ENCODE measurements at places on chromosomes 3 and 15.

- no peaks in the 10 kb centered on the region for H3K27me3 ChIP-seq
- no peak for ATAC-seq
- H3K36me3 ChIP-seq: no peaks in the 10 kb centered on the region
- H3K4me1 ChIP-seq: no peaks in the 10 kb centered on the region
- H3K4me3 ChIP-seq: no peak overlapping the region
Observed at GRCh38 chr3:161950318-161950868, 453.8 kb downstream of the OTOL1 start.

DNA sequence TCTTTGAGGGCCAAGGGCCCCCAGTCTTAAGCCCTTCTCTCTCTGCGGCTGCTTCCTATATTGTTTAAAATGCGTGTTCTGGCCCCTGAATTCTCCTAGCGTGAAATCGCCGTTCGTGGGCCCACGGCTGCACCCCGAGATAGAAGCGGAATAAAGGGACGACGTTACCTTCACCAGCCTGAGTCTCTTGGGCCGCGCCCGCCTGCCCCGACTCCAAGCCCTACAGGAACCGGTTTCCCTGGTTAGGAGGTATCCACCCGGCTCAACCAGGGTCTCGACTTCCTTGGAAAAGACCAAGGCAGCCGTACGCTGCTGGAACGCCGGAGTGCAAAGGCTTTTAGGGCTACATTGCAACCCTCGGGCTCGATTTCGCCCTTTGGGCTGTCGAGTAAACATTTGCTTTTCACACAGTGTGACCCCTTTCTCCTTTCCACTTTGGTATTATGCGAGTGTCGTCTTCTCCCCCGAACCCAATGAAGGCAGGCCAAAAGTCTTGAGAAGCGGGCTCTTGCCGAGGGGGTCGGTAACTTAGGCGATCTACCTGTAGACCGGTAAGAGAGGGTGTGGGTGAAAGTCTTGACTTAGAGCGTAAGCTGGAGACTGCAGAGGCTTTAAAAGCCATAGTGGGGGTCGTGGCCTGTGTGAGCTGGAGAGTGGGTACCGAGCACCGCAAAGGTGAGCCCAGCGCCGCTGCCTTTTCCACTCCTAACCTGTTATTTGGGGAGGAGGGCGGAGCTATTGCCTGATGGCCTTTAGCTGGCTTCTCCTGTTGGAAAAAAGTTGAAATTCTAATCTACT is 2.0 kb downstream of the TRIM71 start:
- H3K36me3 ChIP-seq: no peaks in the 10 kb centered on the region
- ATAC-seq: no peak
- H3K4me3 ChIP-seq: no peak overlapping the region
- peaks cover 93% of the 10 kb centered on the region for H3K27me3 ChIP-seq
- H3K27ac ChIP-seq: no peak overlapping the region
- H3K4me1 ChIP-seq: peaks cover 36% of the 10 kb centered on the region

DNA sequence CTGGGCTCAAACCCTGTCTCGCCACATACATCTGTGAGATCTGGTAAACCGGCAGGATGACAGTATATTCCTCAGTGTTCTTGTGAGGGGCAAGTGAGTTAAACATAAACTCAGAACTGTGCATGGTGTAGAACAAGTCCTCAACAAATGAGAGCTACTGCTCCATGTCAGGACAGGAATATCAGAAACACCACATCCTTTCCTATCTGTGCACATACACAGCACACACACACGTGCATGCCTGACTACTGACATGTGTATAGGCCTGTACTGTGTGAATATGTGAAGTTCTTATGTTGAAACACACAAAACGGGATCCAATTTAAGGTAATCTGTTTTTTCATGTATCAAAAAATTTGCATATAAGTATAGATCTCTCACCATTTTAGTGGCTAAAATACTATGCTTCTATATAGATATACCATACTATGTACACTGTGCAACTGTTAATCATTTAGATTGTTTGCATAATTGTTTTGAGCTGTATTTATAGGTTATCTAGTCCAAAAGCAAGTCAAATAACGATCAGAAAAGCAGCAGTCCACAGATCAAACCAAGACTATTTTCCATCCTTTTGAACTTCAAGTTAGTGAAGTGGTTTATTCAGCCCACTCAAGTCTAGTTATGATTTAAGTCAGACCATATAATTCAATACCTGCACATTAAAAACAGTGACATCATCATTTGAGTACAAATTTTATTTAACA is 44.8 kb downstream of the CCR4 start:
- no peaks in the 10 kb centered on the region for H3K4me1 ChIP-seq
- H3K27me3 ChIP-seq: no peaks in the 10 kb centered on the region
- H3K36me3 ChIP-seq: no peaks in the 10 kb centered on the region
- no peak overlapping the region for H3K27ac ChIP-seq
- no peak overlapping the region for H3K4me3 ChIP-seq

- no peak overlapping the region for H3K4me3 ChIP-seq
- no peak for ATAC-seq
- no peak overlapping the region for H3K27ac ChIP-seq
- H3K4me1 ChIP-seq: no peaks in the 10 kb centered on the region
Observed at GRCh38 chr3:25547103-25547502, 117.6 kb downstream of the TOP2B start.

- no peak overlapping the region for H3K4me3 ChIP-seq
- no peak overlapping the region for H3K27ac ChIP-seq
- H3K36me3 ChIP-seq: no peaks in the 10 kb centered on the region
- no peaks in the 10 kb centered on the region for H3K27me3 ChIP-seq
- no peaks in the 10 kb centered on the region for H3K4me1 ChIP-seq
- no peak for ATAC-seq
Observed at GRCh38 chr3:100798012-100798411, 88.7 kb downstream of the TFG start.

GRCh38 chr3:173225351-173225750 is 84.3 kb upstream of the SPATA16 start:
- H3K27me3 ChIP-seq: no peaks in the 10 kb centered on the region
- no peaks in the 10 kb centered on the region for H3K4me1 ChIP-seq
- no peaks in the 10 kb centered on the region for H3K36me3 ChIP-seq
- no peak overlapping the region for H3K27ac ChIP-seq
- ATAC-seq: no peak

DNA sequence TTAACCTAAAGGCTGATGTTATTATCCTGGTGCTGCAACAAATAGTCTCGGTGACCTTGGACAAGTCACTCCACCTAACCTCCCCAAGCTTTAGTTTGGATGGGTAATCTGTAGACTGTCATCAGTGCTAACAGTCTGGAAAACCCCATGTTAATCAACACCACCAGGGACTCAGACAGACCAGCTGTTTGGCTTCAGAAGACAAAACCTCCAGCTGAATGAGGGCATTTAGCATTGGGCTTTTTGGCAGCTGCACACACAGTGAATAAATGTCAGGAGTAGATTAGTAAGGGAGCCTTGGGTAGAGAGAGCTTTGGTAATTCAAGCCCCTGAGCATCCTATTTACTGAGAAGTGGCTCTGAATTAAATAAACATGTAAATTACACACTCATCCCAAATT is 24.9 kb upstream of the C3orf80 start:
- H3K4me1 ChIP-seq: no peaks in the 10 kb centered on the region
- H3K36me3 ChIP-seq: no peaks in the 10 kb centered on the region
- ATAC-seq: no peak
- no peaks in the 10 kb centered on the region for H3K27me3 ChIP-seq
